ENCODE measurements at places on chromosomes 13 and 19.

DNA sequence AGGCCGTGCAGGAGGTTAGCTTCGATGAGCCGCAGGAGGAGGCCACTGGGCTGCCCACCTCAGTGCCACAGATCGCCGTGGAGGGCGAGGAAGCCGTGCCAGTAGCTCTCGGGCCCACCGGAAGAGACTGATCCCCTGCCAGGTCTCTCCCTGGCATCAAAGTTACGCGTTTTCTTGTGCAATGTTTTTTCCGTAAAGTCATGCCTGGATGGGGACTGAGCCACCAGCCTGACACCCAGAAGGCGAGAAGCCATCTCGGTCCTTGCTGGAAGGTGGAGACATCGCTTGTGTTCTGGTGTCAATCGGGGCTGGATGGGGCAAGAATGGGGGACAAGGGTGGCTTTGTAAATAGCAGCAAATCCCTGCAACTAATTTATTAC, 3.4 kb upstream of the PIK3R2 start:
- DNase-seq: no peak

- no peak for DNase-seq
These were observed 32.2 kb downstream of the CNMD start for GRCh38 chr13:52707375-52707774.

DNA sequence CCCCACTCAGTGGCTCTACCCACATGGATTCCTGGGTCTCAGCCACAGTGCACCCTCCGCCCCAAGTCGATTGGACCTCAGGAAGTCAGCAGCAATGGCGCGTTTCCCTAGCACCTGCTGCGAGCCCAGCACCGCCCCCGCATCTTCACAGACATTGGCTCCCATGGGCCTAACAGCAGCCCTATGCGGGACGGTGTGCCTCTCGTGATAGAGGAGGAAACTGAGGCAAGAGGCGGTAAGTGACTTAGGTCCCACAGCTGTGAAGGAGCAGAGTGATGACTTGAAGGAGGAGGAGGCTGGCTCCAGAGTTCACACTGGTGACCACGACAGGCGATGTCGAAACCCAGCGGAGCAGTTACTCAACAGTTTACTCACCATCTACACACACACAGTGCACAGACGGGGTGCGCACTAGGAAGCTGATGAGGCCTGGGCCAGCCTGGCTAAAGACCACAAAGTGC, 104.5 kb upstream of the SOX1 start:
- no peak for DNase-seq

GRCh38 chr19:7252364-7252763, 41.9 kb downstream of the INSR start:
- DNase-seq: no peak

GRCh38 chr13:46296115-46296822, 84.5 kb downstream of the LRRC63 start:
- no peak for DNase-seq
